ENCODE measurements at places on chromosomes 3 and 15. TPM values are rescaled to one million over a fixed set of nuclear protein-coding genes. Genes with fewer than 3 reads are reported as not detected.
A peak's percentile ranks its signal among the peaks of the same experiment; 100 is the strongest.

GRCh38 chr3:35671483-35671882, 32.2 kb downstream of the ARPP21 start:
- DNase-seq, result no peak

- DNase-seq, result no peak
Observed at GRCh38 chr3:46667657-46668056, 25.8 kb downstream of the ALS2CL start.

- no peak for DNase-seq
Observed at GRCh38 chr3:178159691-178160220, 376.5 kb upstream of the KCNMB2 start.

GRCh38 chr3:158100681-158101080, 5.5 kb downstream of the SHOX2 start:
- no peak for DNase-seq

DNA sequence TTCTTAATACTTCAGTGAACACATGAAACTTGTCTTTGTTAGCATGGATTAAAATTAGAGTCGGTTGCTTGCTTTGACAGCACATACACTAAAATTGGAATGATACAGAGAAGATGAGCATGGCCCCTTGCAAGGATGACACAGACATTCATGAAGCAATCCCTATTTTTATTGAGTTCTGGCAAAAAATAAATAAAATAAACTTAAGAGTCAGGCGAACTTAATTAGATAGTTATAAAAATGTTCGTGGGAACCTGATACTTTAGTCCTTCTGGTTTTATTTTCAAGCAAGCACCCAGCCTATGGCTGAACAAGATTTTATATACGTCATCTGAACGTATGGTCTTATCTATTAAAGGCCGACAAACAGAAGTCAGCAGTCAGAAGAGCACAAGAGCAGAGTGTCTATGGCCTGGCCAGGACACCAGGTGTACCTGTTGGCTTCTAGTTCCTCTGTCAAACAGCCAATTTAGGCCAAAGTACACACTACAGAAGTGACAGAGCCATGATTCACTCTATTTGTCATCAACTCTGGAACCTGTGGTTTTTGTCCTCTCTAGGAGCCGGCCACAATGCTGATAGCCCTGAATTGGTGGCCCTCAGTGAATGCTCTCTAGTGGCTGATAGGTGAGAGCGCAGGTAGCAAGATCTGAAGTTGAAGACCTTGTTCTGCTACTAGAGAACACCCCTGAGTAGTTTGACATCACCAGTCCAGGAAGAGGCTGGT, 64.3 kb downstream of the LEO1 start:
- DNase-seq, result peak; percentile 59

CCNB2 gene
- 48.3 TPM for polyA plus RNA-seq

ST3GAL6 gene
- 2.2 TPM for polyA plus RNA-seq
